ENCODE measurements at places on chromosomes 3 and 15.

DNA sequence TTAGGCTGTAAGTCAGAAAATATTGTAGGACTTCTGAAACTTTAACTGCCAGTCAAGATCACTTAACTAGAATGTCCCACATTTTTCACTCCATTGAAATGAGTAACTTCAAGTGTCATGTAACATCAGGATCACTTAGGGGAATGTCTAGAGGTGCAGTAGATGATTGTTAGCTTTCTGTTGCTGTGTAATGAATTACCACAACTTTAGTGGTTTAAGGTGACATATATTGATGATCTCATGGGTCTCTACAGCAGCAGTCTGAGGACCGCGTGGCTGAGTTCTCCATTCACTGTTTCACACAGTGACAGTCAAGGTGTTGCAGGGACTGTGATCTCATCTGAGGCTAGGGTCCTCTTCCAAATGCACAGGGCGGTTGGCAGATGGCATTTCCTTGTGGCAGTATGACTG is 82.7 kb downstream of the SLC25A26 start:
- DNase-seq, result no peak

GRCh38 chr3:177452831-177453450 is 255.7 kb upstream of the TBL1XR1 start:
- no peak for DNase-seq

- DNase-seq, result no peak
These were observed 283.9 kb downstream of the GRM7 start for GRCh38 chr3:7144697-7145308.

DNA sequence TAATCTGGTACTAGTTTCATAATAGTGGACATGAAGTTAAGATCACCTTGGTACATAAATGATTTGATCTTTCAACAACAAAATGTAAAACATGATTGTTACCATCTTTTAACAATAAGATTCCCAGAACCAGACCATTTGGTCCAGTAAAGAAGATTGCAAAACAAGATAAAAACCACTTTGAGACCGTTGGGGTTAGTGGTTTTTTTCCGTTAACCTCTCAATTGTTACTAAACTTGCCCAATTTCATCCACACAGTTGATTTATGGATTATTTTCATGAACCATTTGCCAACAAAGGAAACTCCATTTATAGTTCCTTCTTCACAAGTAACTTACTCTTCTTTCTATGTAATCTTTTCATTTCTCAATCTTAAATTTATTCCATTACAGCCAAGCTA is 53.8 kb downstream of the ATP8B4 start:
- DNase-seq, result no peak

- DNase-seq, result no peak
These were observed 522.2 kb downstream of the SOX2 start for GRCh38 chr3:182233957-182234356.

DNA sequence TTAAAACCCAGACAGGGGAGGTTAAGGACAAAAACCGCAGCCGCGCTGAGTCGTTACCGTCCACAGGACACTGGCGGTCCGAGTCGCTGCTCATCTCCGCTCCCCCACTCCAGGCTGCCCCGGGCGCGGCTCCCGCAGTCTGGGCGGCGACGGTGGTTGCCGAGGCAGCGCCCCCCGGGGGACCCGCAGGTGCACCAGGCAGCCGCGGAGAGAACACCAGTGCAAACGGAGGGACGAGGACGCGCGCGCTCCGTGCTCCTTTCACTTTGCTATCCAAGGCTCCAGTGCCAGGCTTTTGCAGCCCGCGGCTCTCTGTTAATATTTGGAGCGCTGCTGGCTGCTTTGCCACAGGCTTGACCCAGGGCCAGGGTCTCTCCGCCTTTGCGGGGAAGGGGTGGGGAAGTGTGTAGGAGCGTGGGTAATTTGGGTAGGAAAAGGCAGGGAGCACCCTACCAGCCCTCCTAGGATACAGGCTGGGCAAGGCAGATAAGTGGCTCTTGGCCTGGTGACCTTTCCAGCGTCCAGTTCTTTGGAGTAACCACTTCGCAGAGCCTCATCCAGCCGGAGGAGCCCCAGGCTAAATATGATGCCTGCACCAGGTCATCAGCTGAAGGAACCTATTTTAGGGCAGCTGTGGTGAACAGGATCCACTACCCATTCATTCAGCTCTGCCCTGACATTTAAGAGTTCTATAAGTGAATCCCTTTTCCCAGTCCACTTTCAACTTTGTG is at the start of gene GADL1:
TSS of gene GADL1 (minus strand) at position 141 of the 731 bp plus-strand sequence. CDS start at position 94, 47 bp downstream.
- DNase-seq, result no peak

Measured in NCI-H2171 (cell line).